ENCODE measurements at places on chromosomes 5 and 9.

- no peak overlapping the region for H3K27ac ChIP-seq
- peaks cover 5% of the 10 kb centered on the region for H3K4me1 ChIP-seq
- no peaks in the 10 kb centered on the region for H3K27me3 ChIP-seq
These were observed 295.1 kb downstream of the TLE1 start for GRCh38 chr9:81393985-81394811.

- no peaks in the 10 kb centered on the region for H3K36me3 ChIP-seq
- no peak overlapping the region for H3K4me3 ChIP-seq
- no peaks in the 10 kb centered on the region for H3K27me3 ChIP-seq
- peaks cover 4% of the 10 kb centered on the region for H3K4me1 ChIP-seq
- DNase-seq, result no peak
These were observed 12.0 kb upstream of the QSOX2 start for GRCh38 chr9:136257381-136258298.

DNA sequence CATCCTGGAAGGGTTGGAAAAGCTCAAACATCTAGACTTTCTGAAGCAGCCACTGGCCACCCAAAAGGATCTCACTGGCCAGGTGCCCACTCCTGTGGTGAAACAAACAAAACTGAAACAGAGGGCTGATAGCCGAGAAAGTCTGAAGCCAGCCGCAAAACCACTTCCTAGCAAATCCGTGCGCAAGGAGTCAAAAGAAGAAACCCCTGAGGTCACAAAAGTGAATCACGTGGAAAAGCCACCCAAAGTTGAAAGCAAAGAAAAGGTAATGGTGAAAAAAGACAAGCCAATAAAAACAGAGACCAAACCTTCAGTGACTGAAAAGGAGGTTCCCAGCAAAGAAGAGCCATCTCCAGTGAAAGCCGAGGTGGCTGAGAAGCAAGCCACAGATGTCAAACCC lies 87.6 kb downstream of the MAP1B start:
- no peak overlapping the region for H3K4me3 ChIP-seq
- no peaks in the 10 kb centered on the region for H3K27me3 ChIP-seq
- H3K27ac ChIP-seq, result no peak overlapping the region
- H3K36me3 ChIP-seq, result peaks cover 62% of the 10 kb centered on the region

DNA sequence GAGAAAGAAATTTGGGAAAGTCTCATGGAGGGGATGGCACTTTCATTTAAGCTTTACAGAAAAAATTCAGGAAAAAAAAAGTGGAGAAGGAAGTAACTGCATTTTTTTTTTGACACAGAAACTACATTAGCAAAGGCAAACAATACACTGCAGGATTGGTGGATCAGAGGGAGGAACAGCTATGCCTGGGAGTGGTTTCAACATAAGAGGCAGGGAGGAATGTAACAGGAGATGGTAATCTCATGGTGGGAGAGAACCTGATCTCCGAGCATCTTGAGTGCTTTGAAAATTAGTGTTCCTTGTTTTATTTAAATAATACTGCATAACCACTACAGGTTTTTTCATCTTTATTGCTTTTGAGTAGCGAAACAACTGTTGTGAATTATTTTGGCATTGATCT lies 249.4 kb downstream of the FAM170A start:
- H3K36me3 ChIP-seq, result no peaks in the 10 kb centered on the region
- H3K27ac ChIP-seq, result no peak overlapping the region
- H3K27me3 ChIP-seq, result no peaks in the 10 kb centered on the region

DNA sequence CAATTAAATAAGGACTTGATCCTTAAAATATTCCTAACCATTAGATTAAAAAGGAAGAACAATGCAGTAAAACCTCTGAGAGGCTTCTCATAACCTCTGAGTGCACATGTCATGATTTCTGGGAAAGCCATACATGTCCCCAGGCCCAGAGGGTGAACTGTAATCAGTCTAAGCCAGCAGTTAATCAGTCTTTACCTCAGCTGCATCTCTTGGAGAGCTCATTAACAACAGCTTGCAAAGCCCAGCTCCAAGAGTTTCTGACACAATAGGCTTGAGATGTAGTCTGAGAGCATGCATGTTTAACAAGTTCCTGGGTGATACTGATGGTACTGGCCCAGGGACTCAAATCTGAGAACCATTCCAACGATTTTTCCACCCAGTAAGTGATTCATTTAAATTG lies 392.1 kb downstream of the DNAH5 start:
- no peak for DNase-seq
- H3K27ac ChIP-seq, result no peak overlapping the region
- H3K36me3 ChIP-seq, result no peaks in the 10 kb centered on the region
- H3K27me3 ChIP-seq, result no peaks in the 10 kb centered on the region
- no peak overlapping the region for H3K4me3 ChIP-seq
- no peaks in the 10 kb centered on the region for H3K4me1 ChIP-seq

DNA sequence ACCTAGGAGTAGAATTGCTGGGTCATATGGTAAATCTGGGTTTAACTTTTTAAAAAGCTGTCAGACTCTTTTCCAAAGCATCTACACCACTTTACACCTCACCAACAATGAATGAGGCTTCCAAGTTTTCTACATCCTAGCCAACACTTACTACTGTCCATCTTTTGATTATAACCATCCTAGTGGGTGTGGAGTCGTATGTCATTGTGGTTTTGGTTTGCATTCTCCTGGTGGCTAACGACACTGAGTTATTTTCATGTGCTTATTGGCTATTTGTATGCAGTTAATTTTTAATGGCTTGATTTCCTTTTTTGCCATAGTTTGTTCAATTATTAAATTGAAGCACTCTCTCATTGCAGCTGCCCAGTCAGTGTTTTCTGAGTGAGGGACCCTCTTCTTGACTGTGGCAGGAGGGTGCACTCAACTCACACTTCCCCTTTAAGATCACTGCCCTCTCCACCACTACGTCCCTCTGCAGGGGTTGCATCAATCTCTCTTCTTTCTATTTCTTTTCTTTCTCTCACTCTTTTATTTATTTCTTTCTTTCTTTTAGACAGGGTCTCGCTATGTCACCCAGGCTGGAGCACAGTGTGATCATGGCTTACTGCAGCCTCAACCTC lies 182.3 kb downstream of the C9orf152 start:
- no peak for DNase-seq
- H3K4me3 ChIP-seq, result no peak overlapping the region
- no peaks in the 10 kb centered on the region for H3K36me3 ChIP-seq

DNA sequence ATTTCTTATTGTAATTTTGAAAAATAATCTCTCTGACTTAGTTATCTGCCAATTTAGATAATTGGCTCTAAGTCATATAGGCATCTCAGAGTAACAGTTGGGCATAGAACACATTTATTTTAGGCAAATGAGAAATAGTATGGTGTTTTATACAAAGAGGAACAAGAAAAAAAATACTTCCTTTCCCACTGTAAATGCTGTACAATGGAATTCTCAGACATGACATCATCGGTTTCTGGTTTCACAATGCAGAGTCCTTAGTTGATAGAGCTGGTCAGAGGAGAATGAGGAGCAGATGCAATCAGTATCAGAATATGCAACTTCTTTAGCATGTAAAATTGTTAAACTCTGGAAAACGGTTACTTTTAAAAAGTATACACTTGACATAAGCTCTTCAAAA lies 49.4 kb downstream of the PLK2 start:
- no peak for DNase-seq
- no peaks in the 10 kb centered on the region for H3K36me3 ChIP-seq

DNA sequence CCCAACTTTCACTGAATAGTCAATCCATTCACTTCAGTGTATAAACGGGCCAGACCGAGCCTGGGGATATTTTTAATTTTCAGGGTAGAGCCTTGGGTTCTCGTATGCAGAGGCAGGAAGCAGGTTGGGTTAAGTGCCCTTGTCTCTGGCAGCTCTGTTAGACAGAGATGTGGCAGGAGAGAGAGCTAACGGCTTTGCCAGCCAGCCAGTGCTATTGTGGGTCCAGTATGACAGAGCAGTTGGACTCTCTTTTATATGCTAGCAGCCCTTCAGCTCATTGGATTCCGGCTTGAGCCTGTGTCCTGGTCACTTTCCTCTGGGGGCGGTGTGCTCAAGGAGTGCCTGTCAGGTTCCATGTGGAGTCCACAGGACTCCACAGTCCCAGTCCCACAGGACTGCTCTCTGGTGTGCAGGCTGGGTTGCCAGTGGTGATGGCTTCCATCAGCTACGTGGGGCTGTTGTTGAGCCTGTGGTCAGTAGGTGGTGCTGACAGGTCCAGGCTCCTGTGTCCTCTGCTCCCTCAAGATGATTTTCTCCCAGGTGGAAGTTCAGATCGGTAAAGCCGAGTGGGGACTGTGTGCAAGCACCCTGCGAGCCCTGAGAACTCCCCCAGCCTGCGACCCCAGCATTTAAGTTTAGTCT lies 14.3 kb downstream of the CLTA start:
- H3K27ac ChIP-seq, result no peak overlapping the region
- peaks cover 87% of the 10 kb centered on the region for H3K36me3 ChIP-seq
- H3K4me3 ChIP-seq, result no peak overlapping the region
- H3K4me1 ChIP-seq, result no peaks in the 10 kb centered on the region

DNA sequence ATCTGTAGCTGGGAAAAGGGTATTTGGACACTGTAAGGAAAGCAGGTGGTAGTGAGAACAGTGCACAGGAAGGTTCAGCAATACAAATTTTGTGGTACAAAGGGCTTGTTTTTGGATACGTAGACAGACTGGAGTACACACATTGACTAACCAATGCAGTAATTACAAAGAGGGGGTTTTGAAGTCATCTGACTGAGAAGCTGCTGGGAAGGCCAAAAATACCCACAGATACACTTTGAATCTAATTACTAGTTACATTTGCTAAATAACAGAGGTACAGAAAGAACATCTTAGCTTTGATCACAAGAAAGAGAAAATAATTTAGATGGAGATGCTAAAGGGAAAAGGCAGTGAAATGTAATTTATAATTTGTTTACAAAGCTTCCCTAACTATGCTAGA lies 45.9 kb downstream of the PKD2L2 start:
- H3K4me1 ChIP-seq, result no peaks in the 10 kb centered on the region
- H3K27me3 ChIP-seq, result no peaks in the 10 kb centered on the region
- DNase-seq, result no peak
- peaks cover 2% of the 10 kb centered on the region for H3K36me3 ChIP-seq
- no peak overlapping the region for H3K4me3 ChIP-seq

- H3K4me1 ChIP-seq, result no peaks in the 10 kb centered on the region
- no peak overlapping the region for H3K4me3 ChIP-seq
- H3K27ac ChIP-seq, result no peak overlapping the region
- H3K27me3 ChIP-seq, result no peaks in the 10 kb centered on the region
These were observed 16.7 kb downstream of the TCF7 start for GRCh38 chr5:134131165-134131564.

Measured in H1 (cell line).